ENCODE measurements at places on chromosomes 16 and 17.

DNA sequence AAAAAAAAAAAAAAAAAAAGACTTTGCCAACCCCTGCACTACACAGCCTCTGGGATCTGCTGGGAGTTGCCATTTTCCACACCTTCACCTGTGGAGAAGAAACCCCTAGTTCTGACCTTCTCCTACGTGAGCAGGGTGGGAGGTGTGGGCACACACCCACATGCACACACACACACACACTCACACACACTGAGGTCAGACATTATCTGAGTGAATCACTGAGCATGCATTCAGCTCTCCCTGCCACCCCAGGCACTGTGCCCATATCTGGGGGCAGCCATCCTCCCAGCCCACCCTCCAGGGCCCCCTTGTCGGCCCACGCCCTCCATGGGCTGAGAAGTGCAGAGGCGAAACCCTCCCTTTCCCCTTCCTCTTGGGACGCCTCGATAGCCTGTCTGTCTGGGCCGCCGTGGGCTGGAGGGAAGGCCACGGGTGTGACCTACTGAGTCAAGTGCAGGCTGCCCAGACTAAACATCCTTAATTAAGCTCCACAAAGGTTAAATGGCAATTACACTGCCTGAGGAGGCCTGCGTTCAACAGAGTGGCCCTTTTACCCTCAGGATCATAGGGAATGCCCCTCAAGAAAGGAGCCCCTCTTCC lies 143.8 kb downstream of the C16orf95 start:
- no peak for DNase-seq

DNA sequence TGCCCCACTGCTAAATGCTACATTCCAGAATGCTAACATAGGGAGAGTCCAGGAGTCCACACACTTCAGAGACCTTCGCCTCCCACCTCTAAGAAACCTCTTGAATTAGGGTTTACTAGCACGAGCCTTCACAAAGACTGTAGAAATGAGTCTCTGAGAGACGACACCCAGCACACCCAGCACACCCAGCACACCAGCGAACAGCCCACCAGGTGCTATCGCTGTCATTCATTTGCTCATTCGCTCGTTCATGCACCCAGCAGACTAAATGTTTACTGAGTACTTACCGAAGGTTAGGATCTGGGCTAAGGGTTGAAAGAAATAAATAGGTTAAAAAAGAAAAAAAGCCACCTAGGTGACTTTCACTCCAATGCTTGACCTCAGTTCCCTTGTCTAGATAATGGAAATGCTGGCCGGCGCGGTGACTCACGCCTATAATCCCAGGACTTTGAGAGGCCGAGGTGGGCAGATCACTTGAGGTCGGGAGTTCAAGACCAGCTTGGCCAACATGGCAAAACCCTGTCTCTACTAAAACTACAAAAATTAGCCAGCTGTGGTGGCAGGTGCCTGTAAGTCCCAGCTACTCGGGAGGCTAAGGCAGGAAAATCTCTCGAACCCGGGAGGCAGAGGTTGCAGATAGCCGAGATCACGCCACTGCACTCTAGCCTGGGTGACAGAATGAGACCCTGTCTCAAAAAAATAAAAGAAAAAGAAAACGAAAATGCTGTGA lies 100.8 kb downstream of the ADCY9 start:
- DNase-seq = no peak

GRCh38 chr17:48084932-48085331 lies 16.3 kb downstream of the CBX1 start:
- DNase-seq = no peak

- no peak for DNase-seq
Observed at GRCh38 chr17:50848711-50849110, 13.3 kb downstream of the WFIKKN2 start.

GRCh38 chr17:2357237-2357636 lies 19.9 kb downstream of the SGSM2 start:
- DNase-seq = no peak

DNA sequence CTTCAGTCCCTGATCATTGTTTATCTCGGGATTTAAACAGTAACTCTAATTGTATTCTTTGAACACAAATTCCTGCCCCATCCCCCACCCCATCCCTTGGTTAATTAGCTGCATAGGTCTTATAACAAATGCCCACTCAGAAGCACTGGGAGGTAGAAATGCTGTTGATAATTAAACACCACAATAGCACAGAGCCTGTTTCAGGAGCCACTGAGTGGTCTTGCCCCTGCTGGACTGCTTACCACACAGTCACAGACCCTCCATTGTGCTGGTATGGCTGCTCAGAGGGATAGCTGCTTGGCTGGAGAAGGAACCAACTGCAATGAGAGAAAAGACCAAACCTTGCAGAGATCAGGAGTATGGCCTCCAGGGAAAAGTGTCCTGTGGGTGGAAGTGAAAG lies 214.1 kb downstream of the ANKFN1 start:
- no peak for DNase-seq

- DNase-seq = no peak
Observed at GRCh38 chr16:89001117-89002027, 24.4 kb upstream of the CBFA2T3 start.

DNA sequence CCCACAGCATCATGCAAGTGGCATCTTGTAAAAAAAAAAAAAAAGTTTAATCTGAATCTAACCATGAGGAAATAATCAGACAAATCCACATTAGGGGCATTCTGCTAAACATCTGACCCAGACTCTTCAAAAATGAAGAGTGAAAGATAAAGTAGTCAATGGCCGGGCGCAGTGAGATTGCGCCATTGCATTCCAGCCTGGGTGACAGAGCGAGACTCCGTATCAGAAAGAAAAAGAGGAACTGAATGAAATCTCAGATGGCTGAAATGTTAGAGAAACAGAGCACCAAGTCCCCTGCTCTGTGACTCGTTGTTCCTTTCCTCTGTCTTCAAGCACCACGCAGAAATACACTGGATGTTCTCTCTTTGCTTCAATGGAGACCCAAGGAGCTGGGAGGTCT lies 12.7 kb upstream of the RNF135 start:
- DNase-seq = no peak

DNA sequence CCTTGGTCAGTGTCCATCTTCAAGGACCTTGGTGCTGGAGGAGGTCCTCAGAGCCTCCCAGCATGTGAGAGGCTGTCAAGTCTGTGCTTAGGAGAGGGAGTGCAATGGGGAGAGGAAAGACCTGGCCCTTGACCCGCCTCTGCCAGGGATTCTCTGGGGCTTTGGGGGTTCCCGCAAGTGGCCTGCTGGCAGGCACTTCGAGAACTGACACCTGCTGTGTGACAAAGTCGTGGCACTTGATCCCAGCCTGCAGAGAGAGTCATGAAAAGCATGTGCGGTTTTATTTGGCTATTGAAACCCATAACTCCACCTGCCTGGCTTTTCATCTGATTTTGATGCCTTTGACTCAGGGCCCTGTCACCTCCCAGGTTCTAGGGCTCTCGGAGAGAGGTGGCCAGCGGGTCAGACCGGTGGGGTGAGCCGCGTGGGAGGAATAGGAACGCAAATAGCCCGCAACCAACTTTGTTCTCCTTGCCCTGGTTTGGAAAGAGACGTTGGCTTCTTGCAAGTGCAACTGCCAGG lies 42.8 kb upstream of the GSE1 start:
- DNase-seq = no peak

DNA sequence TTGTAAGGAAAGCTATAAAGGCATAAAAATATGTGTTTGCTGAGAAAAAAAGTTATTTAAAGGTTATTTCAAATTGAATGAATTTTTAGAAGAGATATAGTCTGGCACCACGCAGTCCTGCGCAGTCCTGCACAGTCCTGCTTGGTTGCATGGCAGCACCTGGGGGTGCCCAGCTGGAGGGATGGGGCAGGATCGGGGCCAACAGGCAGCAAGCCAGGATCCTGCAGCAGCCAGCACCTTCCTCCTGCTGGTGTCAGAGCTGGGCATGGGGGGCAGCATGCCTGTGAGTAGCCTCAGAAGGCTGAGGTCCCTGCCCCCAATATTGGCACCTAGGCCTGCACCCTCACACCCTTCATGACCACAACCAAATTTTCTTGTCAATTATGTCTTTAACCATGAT lies 46.0 kb downstream of the GLG1 start:
- no peak for DNase-seq

DNA sequence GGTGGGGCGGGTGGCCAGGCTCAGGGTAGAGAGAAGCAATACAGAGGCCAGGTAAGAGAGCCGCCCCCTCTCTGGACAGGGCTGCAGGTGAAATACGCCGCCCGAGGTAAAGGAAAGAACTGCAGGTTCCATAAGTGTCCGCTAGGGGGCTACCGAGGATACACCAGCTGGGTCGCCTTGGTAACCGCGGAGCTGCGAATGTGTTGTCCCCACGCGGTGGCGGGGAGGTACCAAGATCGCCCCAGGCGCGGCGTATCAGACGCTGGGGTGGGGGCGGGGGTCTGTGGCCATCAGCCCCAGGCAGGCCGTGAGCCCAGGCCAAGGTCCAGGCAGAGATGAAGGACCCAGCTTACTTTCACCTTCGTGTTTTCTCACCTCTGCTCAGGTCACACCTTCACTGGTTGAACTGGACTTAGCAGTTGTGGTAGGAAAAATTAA lies 18.4 kb upstream of the ZFP90 start:
- DNase-seq = peak; percentile 81

DNA sequence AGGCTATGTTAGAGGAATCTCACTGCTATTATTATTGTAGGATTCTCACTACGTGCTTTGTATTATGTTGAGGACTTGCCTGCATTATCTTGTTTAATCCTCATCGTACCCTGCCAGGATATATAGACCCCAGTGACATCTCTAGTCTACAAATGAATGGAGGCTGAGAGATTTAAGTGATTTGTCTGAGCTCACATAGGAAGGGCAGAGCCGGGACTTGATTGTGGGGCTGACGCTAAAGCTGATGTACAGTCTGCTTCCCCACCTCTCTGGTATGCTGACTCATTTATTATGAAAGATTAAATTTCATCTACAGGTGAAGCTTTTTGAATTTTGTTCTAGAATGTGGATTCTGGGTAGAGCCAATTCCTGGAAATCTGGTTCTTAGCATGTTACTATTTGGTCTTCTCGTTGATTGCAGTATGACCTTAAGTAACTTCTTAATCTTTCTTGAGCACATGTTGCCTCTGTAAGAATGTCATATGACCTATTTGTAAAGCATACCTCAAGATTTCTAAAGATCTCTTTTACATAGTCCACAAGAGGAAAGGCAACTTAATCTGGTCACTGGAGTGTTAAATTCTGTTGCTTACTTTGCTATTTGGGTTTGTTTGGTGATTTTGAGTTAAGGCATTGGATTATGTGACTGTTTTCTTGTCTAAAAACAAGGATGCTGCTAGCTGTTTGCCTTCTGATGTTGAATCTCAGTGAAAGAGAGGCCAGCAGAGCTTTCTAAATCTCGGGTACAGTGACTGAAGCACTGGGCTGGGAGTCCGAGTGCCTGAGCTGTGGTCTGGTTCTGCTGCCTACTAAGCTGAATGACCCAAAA lies 12.4 kb downstream of the METTL9 start:
- peak; percentile 47 for DNase-seq

- DNase-seq = no peak
Observed at GRCh38 chr17:45414990-45415881, 17.4 kb downstream of the ARHGAP27 start.

DNA sequence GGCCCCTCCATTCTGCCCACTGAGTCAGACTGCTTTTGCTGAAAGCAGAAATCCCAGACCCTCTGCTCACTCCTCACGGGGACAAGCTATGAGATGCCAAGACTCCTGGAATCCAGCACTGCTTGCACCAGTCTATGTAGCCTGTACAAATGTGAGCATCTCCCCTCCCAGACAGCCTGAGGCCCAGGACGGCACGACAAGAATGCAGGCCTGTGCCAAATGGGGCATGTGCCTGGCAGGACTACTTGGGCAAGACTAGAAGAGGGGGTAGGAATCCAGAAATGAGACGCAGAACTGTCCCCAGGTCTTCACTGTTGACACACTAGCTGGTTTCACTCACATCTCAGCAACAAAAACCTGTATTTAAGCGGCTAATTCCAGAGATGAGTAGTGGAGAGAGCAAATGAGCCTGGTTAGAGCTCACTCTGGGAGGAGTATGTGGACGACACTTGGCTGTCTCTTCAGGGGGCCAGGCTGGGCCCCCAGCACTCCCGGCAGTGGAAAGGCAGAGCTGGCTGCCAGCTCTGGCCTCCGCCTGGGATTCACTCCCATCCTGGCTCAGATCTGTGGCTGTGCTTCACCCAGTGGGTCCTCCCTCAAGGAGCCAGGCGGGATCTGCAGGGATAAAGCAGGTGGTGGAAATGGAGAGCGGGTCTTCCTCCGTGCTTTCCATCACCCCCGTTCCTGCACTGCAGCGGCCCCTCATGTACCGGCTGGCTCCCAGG lies 2.9 kb upstream of the MYO1C start:
- DNase-seq = peak; percentile 49

GRCh38 chr16:59341368-59341767 lies 607.3 kb upstream of the GOT2 start:
- DNase-seq = no peak

DNA sequence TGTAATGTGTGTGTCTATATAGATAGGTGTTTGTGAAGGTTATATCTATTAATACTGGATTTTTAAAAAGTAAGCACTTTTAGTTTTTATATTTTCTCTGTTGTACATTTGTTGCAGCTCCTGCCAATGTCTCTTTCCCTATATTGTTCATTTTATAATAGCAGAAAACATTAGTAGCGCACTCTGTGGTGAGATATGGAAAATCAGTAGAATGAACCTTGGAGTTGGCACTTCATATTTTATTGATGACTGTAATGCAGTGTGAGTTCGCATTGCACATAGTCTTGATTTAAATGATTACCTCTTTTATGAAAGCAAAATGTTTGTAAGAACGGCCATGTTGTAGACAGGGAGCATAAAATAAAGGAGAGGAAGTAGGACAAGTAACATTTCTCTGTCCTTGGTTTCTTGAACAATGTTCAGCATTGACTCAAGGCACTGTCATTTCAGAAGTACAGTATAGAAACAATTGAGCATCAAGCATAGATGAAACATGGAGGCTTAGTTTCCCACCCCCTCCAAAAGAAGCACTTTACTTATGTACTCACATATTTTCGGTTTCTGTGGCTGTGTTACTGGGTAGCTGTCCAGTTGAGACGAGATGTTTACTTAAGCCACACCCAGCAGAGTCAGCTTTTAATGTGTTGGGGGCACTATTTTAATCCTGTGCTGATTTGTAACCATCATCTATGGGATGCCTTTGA lies 74.0 kb downstream of the TANC2 start:
- peak; percentile 53 for DNase-seq

DNA sequence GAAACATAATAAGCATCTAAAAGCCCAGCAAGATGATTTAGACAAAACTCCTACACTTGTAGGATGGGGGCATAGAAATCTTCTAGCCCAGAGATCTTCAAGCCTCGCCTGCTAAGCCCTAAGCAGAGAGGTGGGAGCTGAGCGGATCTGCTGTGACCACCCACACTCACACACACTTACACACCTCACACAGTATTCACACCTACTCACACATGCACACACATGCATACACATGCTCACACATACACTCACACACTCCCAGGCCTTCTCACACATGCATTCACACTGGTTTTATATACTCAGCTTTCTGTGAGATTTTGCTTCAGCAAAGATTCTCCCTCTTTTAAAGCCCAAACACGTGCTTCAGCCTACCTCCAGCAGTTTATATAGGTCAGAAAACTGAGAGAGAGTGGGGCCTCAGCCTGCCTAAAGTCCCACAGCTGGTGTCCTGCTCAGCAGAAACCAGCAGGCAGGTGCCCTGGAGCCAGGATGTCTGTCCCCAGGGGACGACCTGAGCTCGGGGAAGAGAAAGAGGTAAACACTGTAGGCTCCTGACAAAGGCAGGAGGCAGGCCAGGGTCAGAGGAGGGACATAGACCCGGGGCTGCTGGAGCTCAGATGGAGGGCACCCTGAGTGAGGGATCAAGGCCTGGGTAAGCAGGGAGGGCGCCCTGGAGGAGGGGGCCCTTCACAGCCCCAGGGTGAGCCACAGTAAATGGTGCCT lies 12.0 kb upstream of the KRT19 start:
- no peak for DNase-seq

All from MCF 10A (cell line).